Left ventricle myocardium inferior (tissue), 1 donor: ENCODE measurements at places on chromosomes 16 and 17. TPM values are rescaled to one million over a fixed set of nuclear protein-coding genes. Genes with fewer than 3 reads are reported as not detected.

- no peak for DNase-seq
These were observed 5.6 kb downstream of the STAT5B start for GRCh38 chr17:42270596-42270995.

GRCh38 chr17:42247734-42248133 lies 28.5 kb downstream of the STAT5B start:
- no peak for DNase-seq

GRCh38 chr17:30788918-30789317 lies 35.6 kb downstream of the CRLF3 start:
- no peak for DNase-seq

- DNase-seq = no peak
These were observed 30.5 kb downstream of the NSMCE1 start for GRCh38 chr16:27238016-27238587.

DNA sequence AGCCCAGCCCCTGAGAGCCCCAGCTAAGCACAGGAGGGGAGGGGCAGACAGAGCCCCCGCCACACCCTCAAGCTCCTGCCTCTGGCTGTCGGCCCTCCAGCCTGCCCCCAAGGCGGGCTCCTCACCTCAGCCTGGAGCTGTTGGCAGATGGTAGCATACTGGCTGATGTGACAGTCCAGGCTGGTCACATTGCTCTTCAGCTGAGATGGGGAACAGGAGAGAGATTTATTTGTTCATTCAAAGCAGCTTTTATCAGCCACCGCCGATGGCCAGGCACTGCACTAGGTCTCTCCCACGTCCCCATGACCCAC lies 14.8 kb downstream of the KIF18B start:
- peak; percentile 13 for DNase-seq

GRCh38 chr16:23934610-23935236 lies 98.9 kb downstream of the PRKCB start:
- no peak for DNase-seq

- no peak for DNase-seq
These were observed 2.2 kb downstream of the DCUN1D3 start for GRCh38 chr16:20897922-20898321.

DNA sequence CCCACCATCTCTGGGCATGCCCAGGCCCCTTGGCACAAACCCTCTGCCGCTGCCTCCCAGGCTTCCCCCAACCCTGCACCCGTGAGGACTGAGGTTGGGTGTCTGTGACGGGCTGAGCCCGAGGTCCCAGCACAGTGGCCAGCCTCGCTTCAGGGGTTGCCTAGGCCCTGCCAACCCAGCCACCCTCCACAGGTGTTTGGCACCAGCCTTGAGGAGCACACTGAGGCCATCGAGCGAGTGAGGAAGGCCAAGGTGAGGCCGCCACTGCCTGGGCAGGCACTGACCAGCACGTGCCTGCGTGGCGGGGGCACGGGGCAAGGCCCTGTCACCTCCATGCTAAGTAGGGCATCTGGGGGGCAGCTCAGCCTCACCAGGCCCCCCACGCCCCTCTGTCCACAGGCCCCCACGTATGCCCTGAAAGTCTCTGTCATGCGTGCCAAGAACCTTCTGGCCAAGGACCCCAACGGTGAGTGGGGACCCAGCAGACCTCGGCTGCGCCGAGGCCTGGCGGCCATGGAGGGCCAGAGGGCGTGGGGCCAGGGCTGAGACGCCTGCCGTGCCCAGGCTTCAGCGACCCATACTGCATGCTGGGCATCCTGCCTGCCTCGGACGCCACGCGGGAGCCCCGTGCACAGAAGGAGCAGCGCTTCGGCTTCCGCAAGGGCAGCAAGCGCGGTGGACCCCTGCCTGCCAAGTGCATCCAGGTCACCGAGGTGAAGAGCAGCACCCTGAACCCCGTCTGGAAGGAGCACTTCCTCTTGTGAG lies 7.5 kb downstream of the BAIAP3 start:
- DNase-seq = no peak

- DNase-seq = peak; percentile 85
These were observed at the start of gene IFI35 for GRCh38 chr17:43006639-43007551. IFI35 (plus strand) TSS chr17:43006784; CDS start chr17:43006948, 164 bp downstream.

DNA sequence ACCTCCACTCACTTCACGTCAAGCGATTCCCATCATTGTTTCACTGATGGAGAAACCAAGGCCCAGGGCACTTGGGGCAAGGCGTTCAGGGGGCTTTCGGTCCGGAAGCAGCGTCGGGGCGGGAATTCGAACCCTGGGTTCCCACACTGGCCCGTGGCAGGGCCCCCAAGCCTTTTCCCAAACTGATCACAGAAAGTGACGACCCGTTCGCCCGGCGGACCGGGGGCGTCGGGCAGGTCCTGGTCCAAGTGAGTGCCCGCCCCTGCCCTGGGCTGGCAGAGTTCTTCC lies 856 bp upstream of the MON1B start:
- no peak for DNase-seq

- no peak for DNase-seq
These were observed 10.4 kb downstream of the C16orf46 start for GRCh38 chr16:81066681-81067080.

DNA sequence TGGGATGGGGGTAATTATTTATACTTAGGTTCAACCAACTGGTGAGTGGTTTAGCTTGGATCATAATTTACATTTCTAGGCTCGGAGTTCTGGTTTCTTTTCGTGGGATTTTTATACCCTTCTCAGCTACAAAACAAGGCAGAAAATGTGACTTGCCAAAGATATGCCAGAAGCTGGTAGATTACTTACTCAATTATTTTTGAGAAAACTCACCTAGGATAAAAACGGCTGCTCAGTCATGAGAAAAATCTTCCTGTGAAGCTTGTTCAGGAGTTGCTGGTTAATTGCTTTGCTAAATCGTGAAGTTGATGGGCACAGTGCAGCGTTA lies 1.1 kb downstream of the NDEL1 start:
- no peak for DNase-seq

DNA sequence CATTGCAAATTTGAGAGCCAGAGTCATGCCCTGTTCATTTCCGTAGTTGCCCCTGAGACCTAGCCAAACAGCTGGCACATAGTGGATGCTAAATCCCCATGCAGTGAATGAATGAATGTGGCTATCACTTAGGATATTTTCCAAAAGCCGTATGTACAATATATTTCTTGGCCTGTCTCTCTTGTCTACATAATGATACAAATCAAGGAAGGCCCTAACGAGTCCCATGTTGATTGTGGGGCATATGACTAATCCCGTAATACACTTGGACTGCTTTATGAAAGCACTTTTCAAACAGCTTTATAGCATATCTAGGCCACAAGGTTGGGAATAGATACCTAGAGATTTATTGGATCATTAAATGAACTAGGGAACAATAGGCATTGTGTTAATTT lies 478.0 kb downstream of the SLC39A11 start:
- no peak for DNase-seq

DNA sequence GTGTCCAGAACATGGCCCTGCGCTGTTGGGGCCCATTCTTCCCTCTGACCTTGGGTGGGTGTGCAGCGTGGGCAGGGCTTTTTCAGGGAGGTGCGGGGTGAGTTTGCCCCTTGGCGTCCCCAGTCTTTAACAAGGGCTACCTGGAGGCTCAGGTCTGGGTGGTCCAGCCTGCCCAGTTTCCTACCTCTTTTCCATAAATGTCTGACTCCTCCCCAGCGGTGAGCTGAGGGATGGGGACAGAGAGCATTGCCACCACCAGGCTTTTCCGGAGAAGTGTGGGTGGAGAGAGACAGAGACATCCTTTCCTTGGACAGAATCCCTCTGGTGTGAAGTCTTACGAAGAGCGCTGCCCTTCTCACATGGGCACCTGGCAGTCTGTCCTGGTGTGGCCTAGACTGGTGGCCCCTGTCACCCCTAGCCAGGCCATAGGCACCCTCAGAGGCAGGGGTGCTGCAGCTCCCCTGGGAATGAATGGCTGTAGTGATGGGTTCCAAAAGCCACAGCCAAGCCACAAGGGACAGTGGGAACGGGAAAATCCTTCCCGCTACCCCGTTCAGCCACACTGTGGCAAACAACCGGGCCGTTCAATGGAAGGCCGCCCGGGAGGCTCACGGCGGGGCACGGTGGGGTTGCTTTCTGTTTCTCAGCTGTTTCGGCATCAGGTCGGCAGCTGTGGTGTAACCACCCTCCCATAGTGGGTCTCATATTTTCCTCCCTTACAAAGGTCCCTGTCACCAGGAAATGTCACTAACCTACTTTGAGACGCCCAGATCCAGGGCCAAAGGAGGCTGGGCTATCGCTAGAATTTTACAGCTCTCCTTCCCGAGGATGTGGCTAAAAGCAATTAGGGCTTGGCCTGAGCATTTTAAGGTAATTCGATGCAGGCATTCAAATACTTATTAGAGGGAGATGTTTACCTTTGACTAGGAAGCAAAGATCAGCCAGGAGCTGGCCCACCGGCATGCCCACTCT lies 61.9 kb upstream of the GSE1 start:
- no peak for DNase-seq

- no peak for DNase-seq
These were observed 36.4 kb upstream of the CCDC182 start for GRCh38 chr17:57781386-57782061.

DNA sequence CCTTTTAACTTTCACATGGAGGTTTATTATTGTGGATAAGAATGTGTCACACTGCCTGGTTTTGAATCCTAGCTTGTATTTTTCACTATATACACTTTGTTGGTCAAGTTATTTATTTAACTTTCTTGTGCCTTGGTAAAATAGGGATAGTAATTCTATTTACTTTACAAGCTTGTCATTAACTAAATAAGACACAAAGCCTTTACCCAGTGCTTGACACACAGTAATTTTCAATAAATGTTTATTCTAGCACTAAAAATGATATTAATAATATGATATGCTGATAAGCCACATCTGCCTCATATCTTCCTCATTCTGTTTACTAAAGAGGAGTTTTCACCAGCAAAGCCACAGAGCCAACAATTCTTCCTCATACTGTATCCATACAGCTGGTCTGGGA lies 27.8 kb downstream of the MYH10 start:
- DNase-seq = no peak

DNA sequence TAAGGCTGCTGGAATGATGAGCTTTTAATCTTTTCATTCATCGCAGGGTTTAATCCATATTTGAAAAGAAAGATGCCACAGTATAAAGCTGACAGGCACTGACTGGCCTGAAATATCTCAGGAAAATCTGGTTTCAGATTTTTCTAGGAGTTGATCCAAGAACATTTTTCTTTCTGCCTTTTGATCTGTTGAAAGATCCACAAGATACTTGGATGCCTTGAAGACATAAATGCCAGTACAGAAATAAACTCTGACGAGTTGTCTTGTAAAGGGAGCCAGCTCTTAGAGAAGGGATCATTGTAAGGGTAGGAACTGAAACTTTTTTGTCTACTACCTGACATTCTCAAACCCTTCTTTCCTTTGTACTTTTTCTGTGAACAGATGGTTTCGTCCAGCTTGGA lies 25.4 kb upstream of the KRT20 start:
- no peak for DNase-seq

DNA sequence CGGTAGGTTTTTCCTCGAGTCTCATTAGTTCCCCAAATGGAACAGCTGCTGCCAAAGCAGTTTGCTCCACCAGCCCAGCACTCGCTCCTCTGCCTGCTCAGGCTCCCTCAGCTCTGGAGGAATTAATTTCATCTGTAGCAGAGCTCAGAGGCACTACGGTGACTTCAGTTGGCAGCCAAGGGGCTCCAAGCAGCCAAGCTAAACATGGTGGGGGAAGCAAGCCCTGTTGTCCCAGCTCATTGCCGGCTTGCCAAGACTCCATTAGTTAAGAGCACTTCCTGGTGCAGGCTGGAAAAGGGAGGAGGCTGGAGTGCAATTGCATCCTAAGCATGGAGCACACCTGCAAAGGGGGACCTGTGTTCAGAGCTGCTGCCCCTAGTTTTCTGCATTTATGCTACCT lies 78.7 kb upstream of the GPRC5B start:
- DNase-seq = peak; percentile 38

GRCh38 chr17:34990921-34991365 lies 10.6 kb downstream of the LIG3 start:
- DNase-seq = no peak

- no peak for DNase-seq
These were observed 34.5 kb downstream of the LITAFD start for GRCh38 chr16:8916541-8917225.

GRCh38 chr16:85645021-85645589 lies 32.0 kb downstream of the GSE1 start:
- DNase-seq = no peak

- peak; percentile 6 for DNase-seq
These were observed 16.7 kb upstream of the RASD1 start for GRCh38 chr17:17512866-17513265.

- DNase-seq = no peak
These were observed 13.2 kb downstream of the OMG start for GRCh38 chr17:31283841-31284240.

The ZG16 gene
- total RNA-seq = not detected

The TBC1D26 gene
- not detected for total RNA-seq

The NOTUM gene
- total RNA-seq = not detected

The EEF2K gene
- 22.1 TPM for total RNA-seq

The KRT32 gene
- 0.22 TPM for total RNA-seq

The TEKT1 gene
- total RNA-seq = not detected

The PIRT gene
- not detected for total RNA-seq

The CCL3 gene
- not detected for total RNA-seq

The ALOXE3 gene
- total RNA-seq = not detected

The CDH3 gene
- 0.08 TPM for total RNA-seq

The ALOX12 gene
- total RNA-seq = not detected

The TEKT5 gene
- total RNA-seq = not detected

The GSDMA gene
- total RNA-seq = 0.66 TPM

The ADAD2 gene
- 0.52 TPM for total RNA-seq

The IGFALS gene
- total RNA-seq = not detected
